ENCODE measurements at places on chromosomes 6 and 20. TPM values are rescaled to one million over a fixed set of nuclear protein-coding genes. Genes with fewer than 3 reads are reported as not detected.

Gene PBOV1
- not detected for total RNA-seq

Gene COL20A1
- 0.33 TPM for total RNA-seq

Gene GNAS-AS1
- total RNA-seq, result 0.66 TPM

Gene SAMD3
- total RNA-seq, result 413 TPM

Gene BRPF3
- total RNA-seq, result 57.4 TPM

Gene FOXF2
- not detected for total RNA-seq

Gene SLC17A3
- total RNA-seq, result 2.4 TPM

Gene EFCAB8
- total RNA-seq, result 2.3 TPM

Gene ITPA
- 49.6 TPM for total RNA-seq

Gene ID1
- total RNA-seq, result 6.4 TPM

Gene RNF182
- not detected for total RNA-seq

Gene PHF20
- total RNA-seq, result 165 TPM

- no peak overlapping the region for H3K27ac ChIP-seq
- DNase-seq, result no peak
- no peaks in the 10 kb centered on the region for H3K27me3 ChIP-seq
- no peaks in the 10 kb centered on the region for H3K36me3 ChIP-seq
Measured at GRCh38 chr6:138434925-138435324, 30.9 kb downstream of the HEBP2 start.

DNA sequence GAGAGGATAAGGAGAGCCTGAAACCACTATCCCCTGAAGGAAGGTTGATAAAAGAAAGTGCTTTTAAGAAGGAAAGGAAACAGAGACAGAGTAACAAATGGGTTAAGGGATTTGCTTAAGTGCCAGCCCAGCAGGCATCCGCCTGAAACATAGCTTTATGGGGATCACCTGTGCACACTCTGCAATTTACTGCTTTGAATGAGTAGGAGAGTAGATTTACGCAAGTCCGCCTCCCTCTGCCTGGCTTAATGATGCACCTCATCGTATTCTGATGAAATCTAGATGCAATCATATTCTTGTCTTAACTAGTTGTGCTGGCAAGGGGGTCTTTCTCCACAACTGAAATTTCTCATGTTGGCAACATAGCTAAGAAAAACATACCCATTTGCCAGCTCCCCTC is 101.1 kb upstream of the ID4 start:
- H3K27ac ChIP-seq, result no peak overlapping the region
- H3K4me1 ChIP-seq, result no peaks in the 10 kb centered on the region
- H3K4me3 ChIP-seq, result no peak overlapping the region
- H3K36me3 ChIP-seq, result no peaks in the 10 kb centered on the region
- no peaks in the 10 kb centered on the region for H3K27me3 ChIP-seq

GRCh38 chr20:41174782-41175181 is 37.4 kb downstream of the PLCG1 start:
- H3K36me3 ChIP-seq, result peaks cover 66% of the 10 kb centered on the region
- H3K4me3 ChIP-seq, result no peak overlapping the region
- H3K27me3 ChIP-seq, result no peaks in the 10 kb centered on the region
- H3K4me1 ChIP-seq, result no peaks in the 10 kb centered on the region
- H3K27ac ChIP-seq, result no peak overlapping the region
- DNase-seq, result peak; percentile 4

DNA sequence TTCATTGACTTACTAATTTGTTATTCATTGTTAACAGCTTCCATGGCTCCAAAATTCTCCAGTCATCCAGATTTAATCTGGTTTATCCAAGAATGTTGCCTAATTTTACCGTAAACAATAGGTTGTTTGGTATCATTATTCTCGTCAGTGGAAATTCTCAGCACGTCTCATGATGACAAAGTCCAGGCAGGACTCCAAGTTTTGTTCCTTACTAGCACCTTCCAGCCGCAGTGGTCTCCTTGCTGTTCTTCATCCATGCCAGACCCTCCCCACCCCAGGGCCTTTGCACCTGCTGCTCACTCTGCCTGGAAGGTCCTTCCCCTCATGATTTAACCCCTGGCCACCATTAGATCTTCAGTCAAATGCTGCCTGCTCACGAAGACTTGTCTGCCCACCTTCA is 48.1 kb upstream of the NAA20 start:
- peaks cover 14% of the 10 kb centered on the region for H3K4me1 ChIP-seq
- H3K27me3 ChIP-seq, result no peaks in the 10 kb centered on the region
- H3K4me3 ChIP-seq, result no peak overlapping the region
- no peak overlapping the region for H3K27ac ChIP-seq
- DNase-seq, result no peak
- no peaks in the 10 kb centered on the region for H3K36me3 ChIP-seq

DNA sequence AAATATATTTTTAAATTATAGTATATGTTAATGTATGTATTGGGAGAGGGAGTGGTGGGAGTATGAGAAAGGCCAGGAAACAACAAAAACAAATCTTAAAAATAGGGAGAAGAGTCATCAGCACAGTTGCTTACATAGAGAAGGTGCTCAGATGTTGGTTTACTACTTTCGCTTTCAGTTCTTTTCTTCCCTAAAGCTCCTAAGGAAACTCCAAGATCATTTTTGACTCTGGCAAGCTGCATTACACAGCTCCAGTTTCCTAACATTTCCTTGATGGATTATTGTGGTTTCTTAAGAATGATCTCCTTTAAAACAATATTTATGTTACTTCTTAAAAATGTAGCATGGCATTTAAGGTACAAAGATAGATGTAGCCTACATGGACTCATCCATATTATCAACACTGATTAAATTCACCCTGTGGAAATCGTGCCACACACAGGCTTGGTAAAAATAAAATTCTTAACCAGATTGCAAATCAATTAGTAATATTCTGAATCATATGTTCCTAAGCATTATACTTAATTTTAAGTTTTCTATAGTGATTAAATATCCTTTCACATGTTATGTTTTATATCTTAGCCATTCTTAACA is 118.0 kb upstream of the MAN1A1 start:
- no peak overlapping the region for H3K4me3 ChIP-seq
- no peak for DNase-seq
- no peak overlapping the region for H3K27ac ChIP-seq
- no peaks in the 10 kb centered on the region for H3K27me3 ChIP-seq

GRCh38 chr6:105793130-105793529 is 293.0 kb upstream of the PRDM1 start:
- no peak overlapping the region for H3K27ac ChIP-seq
- no peak overlapping the region for H3K4me3 ChIP-seq
- peaks cover 3% of the 10 kb centered on the region for H3K4me1 ChIP-seq
- H3K36me3 ChIP-seq, result no peaks in the 10 kb centered on the region

GRCh38 chr20:50690650-50691572 is at the start of gene RIPOR3:
Gene RIPOR3, minus strand, starts transcription at chr20:50691542. Its CDS starts 414 bp downstream, at chr20:50691128.
- H3K4me1 ChIP-seq, result no peaks in the 10 kb centered on the region
- H3K27me3 ChIP-seq, result peaks cover 14% of the 10 kb centered on the region
- H3K36me3 ChIP-seq, result no peaks in the 10 kb centered on the region
- no peak for DNase-seq
- H3K4me3 ChIP-seq, result no peak within 1 kb of the TSS

GRCh38 chr20:21279706-21280521 is 23.2 kb upstream of the XRN2 start:
- H3K27me3 ChIP-seq, result no peaks in the 10 kb centered on the region
- H3K27ac ChIP-seq, result no peak overlapping the region
- no peaks in the 10 kb centered on the region for H3K36me3 ChIP-seq
- no peak for DNase-seq
- H3K4me3 ChIP-seq, result no peak overlapping the region

GRCh38 chr6:56345376-56345995 is 98.1 kb upstream of the COL21A1 start:
- no peaks in the 10 kb centered on the region for H3K27me3 ChIP-seq
- DNase-seq, result no peak
- H3K27ac ChIP-seq, result no peak overlapping the region
- no peaks in the 10 kb centered on the region for H3K4me1 ChIP-seq
- H3K4me3 ChIP-seq, result no peak overlapping the region
- H3K36me3 ChIP-seq, result no peaks in the 10 kb centered on the region

- no peaks in the 10 kb centered on the region for H3K36me3 ChIP-seq
- no peaks in the 10 kb centered on the region for H3K27me3 ChIP-seq
- no peaks in the 10 kb centered on the region for H3K4me1 ChIP-seq
- DNase-seq, result no peak
- H3K27ac ChIP-seq, result no peak overlapping the region
- H3K4me3 ChIP-seq, result no peak overlapping the region
Measured at GRCh38 chr20:53360852-53361251, 232.8 kb downstream of the ZNF217 start.

DNA sequence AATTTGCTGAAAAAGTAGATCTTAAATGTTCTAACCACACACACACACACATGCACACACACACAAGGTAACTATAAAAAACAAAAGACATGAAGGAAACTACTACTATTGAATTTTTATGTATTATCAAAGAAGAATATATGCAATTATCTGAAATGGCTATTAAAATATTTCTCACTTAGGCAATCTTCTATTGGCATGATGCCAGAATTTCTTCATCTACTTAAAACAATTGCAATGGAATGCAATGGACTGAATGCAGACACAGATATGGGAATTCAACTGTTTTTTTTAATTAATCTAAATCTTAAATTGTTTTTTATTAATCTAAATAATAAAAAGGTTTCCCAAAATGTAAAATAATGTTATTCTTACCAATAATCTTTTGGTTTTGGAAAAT is 152.6 kb upstream of the SMLR1 start:
- H3K4me3 ChIP-seq, result no peak overlapping the region
- no peaks in the 10 kb centered on the region for H3K27me3 ChIP-seq
- no peaks in the 10 kb centered on the region for H3K36me3 ChIP-seq

- H3K27ac ChIP-seq, result no peak overlapping the region
- no peak for DNase-seq
- no peak overlapping the region for H3K4me3 ChIP-seq
- H3K27me3 ChIP-seq, result no peaks in the 10 kb centered on the region
- H3K4me1 ChIP-seq, result no peaks in the 10 kb centered on the region
Measured at GRCh38 chr20:24614341-24614740, 144.9 kb downstream of the SYNDIG1 start.

GRCh38 chr6:83870649-83871048 is 11.2 kb downstream of the CYB5R4 start:
- H3K4me1 ChIP-seq, result no peaks in the 10 kb centered on the region
- no peak for DNase-seq
- no peaks in the 10 kb centered on the region for H3K27me3 ChIP-seq
- peaks cover 15% of the 10 kb centered on the region for H3K36me3 ChIP-seq
- no peak overlapping the region for H3K4me3 ChIP-seq
- H3K27ac ChIP-seq, result no peak overlapping the region

- DNase-seq, result no peak
- H3K36me3 ChIP-seq, result no peaks in the 10 kb centered on the region
- peak overlapping the region; percentile 47 for H3K4me3 ChIP-seq
- H3K4me1 ChIP-seq, result peaks cover 28% of the 10 kb centered on the region
Measured at GRCh38 chr20:31605902-31606803, 1.1 kb downstream of the ID1 start.

GRCh38 chr6:5752391-5752680 is 254.4 kb downstream of the NRN1 start:
- DNase-seq, result no peak
- H3K27ac ChIP-seq, result no peak overlapping the region
- H3K27me3 ChIP-seq, result no peaks in the 10 kb centered on the region
- no peaks in the 10 kb centered on the region for H3K36me3 ChIP-seq
- H3K4me3 ChIP-seq, result no peak overlapping the region
- H3K4me1 ChIP-seq, result no peaks in the 10 kb centered on the region

DNA sequence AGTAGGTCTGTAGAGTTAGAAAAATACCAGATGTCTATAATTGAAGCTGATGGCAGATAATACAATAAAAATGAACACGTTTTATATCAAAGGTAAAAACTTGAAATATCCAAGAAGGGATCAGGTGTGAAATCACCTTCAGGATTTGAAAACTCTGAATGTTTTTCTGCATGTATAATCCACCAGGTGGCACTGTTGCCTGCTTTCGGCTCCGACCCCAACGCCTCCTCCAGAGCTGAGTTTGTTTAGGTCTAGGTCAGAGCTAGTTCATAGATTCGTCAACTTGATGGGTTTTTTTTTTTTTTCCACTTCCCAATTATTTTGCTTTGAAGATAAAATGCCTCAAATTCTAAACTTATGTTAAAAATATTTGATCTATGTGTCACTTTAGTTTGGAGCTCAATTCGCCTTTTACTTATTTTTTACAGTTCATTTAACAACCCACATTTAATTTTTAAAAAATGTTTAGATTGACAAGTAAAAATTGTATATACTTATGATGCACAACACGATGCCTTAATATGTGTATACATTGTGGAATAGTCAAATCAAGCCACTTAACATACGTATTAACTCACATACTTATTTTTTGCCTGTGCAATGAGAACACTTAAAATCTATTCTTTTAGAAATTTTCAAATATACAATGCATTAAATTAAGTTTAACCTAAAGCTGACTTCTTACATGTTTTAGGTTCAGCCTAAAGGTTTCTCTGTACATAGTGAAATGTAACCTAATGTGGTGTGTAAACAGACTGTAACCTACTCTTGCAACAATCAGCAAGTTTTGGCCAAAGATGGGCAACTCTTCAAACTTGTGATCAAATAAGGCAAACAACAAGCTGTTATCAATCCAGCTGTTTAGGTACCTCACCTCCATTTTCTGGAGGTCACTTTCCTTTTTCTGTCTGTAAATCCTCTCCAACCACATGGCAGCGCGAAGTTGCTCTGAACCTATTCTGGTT is 39.4 kb upstream of the ENPP4 start:
- no peaks in the 10 kb centered on the region for H3K36me3 ChIP-seq
- H3K27ac ChIP-seq, result no peak overlapping the region
- H3K4me1 ChIP-seq, result peaks cover 2% of the 10 kb centered on the region
- H3K27me3 ChIP-seq, result peaks cover 2% of the 10 kb centered on the region
- H3K4me3 ChIP-seq, result no peak overlapping the region
- peak; percentile 33 for DNase-seq

- no peak overlapping the region for H3K4me3 ChIP-seq
- no peaks in the 10 kb centered on the region for H3K27me3 ChIP-seq
- H3K27ac ChIP-seq, result no peak overlapping the region
- no peaks in the 10 kb centered on the region for H3K36me3 ChIP-seq
Measured at GRCh38 chr6:22829070-22829469, 259.7 kb downstream of the HDGFL1 start.

DNA sequence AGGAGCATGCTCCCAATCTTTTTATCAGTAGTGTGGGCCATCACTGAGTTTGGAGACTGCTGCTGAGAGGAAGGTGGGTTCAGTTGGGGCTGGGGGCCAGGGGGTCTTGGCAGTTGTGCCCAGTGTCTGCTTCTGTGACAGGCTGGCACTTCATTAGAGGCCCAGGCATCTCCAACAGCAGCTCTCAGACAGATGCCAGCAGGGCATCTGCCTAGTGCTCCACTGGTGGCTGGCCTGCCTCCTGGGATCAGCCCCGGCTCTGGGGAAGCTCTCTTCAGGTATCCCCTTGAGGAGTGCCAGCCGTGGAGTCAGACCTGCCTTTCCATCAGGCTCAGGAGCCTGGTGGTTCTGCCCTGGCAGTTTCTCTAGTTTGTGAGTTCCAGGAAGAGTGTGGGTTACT is 77.3 kb downstream of the DTD1 start:
- no peaks in the 10 kb centered on the region for H3K36me3 ChIP-seq
- no peak overlapping the region for H3K4me3 ChIP-seq
- no peaks in the 10 kb centered on the region for H3K4me1 ChIP-seq
- no peak overlapping the region for H3K27ac ChIP-seq
- H3K27me3 ChIP-seq, result no peaks in the 10 kb centered on the region
- DNase-seq, result no peak

- no peak for DNase-seq
- no peak overlapping the region for H3K27ac ChIP-seq
- no peaks in the 10 kb centered on the region for H3K4me1 ChIP-seq
- no peak overlapping the region for H3K4me3 ChIP-seq
- no peaks in the 10 kb centered on the region for H3K36me3 ChIP-seq
- no peaks in the 10 kb centered on the region for H3K27me3 ChIP-seq
Measured at GRCh38 chr6:65819152-65819551, 112.1 kb upstream of the EYS start.

All from natural killer cell (primary cell).